ENCODE measurements at places on chromosomes 1 and 21.

DNA sequence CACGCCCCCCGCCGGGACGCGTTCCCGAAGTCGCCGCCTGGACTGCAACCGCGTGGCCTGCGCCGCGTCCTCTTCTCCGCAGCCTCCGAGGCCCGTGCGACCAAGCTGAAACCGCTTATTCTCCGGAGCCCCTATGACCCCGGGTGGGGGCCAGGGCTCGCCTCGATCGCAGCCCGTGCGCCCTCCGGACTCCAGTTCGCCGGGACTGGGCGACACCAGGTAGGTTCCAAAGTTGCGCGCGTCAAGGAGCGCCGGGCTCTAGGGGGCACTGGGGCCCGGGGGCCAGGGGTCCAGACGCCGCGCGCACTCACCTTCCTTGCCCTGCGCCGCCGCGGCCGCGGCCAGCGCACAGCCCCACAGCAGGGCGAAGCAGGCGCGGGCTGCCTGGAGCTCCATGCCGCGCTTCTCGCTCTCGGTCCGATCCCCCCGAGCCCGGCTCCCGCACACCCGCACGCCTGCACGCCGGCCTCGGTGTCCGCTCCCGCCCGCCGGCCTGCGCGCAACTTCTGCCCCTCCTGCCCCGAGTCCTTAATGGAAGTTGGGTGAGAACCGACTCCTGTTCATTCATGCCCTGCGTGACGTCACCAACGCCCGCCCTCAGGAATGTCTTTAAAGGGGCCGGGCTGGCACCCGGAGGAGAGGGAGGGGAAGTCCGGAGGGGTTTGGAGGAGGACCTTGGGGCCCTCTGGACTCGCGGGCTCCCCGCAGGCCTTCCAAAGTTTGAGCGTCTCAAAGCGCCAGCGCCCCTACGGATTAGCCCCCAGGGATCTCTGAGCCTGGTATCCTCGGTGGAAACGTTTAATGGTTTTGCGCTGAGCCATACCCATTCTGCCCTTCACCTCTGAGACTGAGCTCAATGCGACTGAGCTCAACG is at the start of gene EPHA2:
Gene EPHA2 (minus strand): TSS at position 533 of the 874 bp plus-strand sequence. CDS start 137 bp downstream, at position 396.
- peak; percentile 90 for DNase-seq

GRCh38 chr1:39960431-39960958 is 5.5 kb downstream of the MFSD2A start:
- DNase-seq = no peak

- DNase-seq = no peak
These were observed 243.6 kb upstream of the DMRTA2 start for GRCh38 chr1:50666849-50667248.

- no peak for DNase-seq
These were observed 8.1 kb downstream of the ACOT11 start for GRCh38 chr1:54556110-54556509.

DNA sequence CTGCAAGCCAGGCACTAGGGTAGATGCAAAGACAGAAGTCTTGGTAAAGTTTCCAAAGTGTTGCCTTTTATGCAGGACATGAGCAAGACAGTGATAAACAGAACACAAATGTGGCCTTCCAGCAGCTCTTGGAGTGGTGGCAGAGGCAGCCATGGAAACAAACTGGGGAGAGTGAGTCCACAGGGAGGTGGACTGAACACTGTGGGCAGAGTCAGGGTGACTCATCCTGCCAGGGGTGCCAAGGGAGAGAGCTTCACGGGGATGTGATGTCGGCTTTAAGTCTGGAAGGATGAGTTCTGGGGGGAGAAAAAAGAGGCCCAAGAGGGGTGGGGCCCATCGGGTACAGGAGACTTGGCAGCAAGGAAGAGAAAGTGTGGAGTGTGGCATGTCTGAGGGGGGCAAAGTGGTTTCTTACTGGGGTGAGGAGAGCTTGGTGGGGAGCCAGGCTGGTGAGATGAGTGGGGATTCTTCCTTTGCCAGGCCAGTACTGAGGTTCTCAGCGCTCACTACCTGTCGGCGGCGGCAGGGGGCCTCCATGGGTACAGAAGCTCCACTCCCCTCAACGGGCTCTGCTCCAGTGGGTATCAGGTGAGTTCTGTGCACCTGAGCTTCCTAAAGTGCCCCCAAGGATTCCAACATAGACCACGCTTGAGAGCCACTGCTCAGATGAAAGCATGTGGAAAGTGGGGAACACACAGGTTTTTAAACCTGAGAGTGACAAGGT is 41.8 kb downstream of the KIAA0040 start:
- DNase-seq = no peak

DNA sequence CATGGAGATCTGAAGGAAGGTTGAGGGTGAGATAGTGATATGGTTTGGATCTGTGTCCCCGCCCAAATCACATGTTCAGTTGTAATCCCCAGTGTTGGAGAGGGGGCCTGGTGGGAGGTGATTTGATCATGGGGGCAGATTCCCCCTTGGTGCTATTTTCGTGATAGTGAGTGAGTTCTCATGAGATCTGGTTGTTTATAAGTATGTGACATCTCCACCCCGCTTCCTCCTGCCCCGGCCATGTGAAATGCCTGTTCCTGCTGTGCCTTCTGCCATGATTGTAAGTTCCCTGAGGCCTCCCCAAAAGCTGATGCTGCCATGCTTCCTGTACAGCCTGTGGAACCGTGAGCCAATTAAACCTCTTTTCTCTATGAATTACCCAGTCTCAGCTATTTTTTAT is 451.9 kb upstream of the VAMP3 start:
- DNase-seq = no peak

- no peak for DNase-seq
These were observed 166.0 kb downstream of the COL11A1 start for GRCh38 chr1:102942324-102942723.

DNA sequence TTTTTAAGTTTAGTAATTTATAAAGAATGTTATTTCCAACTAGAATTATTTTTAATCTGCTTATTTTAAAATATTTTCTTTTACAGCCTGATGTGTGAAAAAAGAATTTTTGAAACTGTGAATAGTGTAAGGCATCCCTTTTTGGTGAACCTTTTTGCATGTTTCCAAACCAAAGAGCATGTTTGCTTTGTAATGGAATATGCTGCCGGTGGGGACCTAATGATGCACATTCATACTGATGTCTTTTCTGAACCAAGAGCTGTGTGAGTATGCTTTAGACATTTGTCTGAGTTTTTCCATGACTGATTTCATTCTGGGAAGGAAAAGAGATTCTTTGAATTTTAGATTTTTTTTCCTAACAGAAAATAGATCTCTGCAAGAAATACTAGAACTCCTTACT is 77.9 kb downstream of the GTF2B start:
- no peak for DNase-seq

DNA sequence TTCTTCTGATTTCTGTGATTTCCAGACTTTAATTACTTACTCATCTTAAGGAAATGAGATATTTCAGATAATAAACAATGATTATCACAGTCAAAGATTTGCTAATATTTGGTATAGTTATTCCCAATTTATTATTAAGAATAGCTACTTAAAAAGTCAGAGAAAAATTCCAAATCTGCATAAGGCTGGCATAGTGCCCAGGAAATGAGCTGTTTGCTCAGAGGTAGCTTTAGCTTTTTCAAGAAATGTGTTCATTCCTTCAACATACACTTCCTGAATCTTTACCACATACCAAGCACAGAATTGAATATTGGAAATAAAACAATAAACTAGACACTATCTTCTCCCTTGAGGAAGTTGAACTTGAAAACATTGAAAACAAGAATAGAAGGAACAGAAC is 44.3 kb upstream of the KCNK1 start:
- DNase-seq = no peak

- no peak for DNase-seq
These were observed 71.7 kb downstream of the ENAH start for GRCh38 chr1:225581186-225581585.

DNA sequence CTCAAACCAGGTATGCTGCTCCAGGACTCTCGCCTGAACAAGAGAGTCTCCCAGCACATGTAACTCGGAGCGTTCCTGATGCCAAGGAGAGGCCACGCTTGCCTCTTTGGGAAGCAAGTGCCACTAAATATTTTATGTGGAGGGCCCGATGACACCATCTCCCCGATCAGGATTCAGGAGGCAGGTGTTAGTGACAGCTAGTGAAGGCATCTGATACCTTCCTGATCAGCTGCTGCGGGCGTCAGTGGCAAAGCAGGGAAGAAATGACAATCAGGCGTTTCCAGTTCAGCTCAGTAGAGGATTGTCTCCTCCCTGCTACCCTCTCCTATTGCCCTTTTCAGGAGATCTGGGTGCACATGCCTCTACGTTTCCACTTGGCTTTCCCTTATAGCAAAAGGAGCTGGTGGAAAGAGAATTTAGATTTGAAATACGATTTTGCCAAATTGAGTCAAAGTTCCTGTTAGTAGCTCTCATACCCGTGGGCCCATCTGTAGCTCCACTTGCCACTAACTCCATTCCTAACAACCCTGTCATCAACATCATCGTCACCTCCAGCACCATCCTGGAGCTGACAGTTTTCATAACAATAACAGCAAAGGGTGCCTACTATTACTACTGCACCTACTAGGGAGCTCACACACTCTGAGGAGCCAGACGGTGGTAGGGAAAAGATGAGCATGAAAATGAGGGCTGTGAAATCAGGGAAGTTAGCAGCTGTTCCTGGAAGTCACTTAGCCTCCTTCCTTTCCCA is 21.6 kb downstream of the PLXNA2 start:
- DNase-seq = no peak
